ENCODE measurements at places on chromosomes 6 and 20.

DNA sequence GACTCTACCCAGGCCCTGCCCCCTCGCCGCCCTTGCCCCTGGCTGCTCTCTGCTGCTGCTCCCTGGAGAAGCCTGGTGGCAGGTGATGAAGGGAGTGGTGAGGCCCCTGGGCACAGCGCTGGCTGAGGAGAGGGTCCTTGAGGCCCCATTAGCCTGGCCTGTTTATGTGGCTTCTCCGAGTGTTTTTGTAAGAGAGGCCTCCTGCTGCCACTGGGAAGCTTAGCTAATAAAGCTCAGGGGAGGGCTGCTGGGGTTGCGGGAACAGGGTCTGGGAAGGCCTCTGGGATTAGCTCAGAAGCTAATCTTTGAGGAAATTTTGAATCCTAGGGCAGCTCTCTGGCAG is 15.5 kb downstream of the EBF4 start:
- DNase-seq, result no peak

- no peak for DNase-seq
These were observed 38.7 kb downstream of the UQCC2 start for GRCh38 chr6:33672808-33673207.

GRCh38 chr6:166463359-166464067 is 80.8 kb upstream of the MPC1 start:
- DNase-seq, result no peak

DNA sequence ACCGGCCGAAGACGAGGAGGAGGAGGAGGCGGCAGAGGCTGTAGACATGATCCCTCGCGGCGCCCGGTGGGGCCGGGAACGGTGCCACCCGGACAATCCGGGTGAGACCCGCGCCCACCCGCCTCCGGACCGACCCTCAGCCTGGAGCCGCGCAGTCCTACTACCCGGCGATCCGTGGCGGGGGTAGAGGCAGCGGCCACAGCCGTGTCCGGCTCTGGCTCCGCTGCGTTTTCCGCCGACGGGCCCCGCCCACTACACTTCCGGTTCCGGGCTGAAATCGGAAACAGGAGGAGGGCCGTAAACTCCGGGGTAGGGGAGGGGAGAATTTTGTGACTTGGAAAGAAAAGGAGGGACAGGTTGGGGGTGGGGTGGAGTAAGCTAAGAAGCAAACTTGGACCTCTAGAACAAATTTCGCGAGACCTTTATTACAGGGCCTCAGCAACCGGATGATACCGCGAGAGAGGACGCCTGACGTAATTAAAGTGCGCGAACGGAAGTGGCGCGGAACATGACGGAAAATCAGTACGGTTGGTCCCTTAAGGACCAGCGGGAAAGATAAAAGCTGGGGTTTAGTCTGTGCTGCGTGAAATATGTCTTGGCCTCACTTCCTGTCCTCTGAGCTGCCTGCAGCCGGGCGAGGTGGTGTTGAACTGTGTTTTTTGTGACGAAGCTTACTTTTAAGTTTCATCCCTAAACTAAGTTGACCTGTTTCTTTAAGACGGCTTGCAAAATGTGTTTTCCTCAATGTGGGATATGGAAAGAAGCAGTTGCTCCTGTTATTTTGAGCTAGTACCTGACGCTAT is at the start of gene MAP3K7:
TSS of gene MAP3K7 (minus strand) at position 237 of the 803 bp plus-strand sequence. CDS start at position 48, 189 bp downstream.
- DNase-seq, result peak; percentile 84

DNA sequence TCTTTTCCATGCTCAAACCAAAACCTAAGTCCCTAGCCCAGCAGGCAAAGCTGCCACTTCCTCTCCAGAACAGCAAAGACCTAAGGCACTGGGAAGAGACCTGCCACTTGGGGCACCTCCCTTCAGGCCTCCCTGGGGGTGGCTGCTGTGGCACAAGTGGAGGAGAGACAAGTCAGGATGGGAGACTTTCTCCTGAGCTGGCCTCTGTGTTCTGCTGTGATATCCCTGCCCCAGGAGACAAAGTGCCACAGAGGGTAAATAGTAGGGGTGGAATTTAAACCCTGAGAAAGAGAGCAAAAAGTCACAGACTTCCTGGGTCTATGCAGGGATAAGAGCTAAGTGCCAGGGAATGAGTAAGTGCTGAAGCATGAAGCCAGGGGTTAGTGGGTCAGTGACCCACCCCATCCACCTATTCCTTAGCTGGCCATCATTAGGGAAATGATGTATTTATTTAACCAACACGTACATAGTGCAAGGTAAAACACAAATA is 84.2 kb downstream of the MRPL14 start:
- no peak for DNase-seq

DNA sequence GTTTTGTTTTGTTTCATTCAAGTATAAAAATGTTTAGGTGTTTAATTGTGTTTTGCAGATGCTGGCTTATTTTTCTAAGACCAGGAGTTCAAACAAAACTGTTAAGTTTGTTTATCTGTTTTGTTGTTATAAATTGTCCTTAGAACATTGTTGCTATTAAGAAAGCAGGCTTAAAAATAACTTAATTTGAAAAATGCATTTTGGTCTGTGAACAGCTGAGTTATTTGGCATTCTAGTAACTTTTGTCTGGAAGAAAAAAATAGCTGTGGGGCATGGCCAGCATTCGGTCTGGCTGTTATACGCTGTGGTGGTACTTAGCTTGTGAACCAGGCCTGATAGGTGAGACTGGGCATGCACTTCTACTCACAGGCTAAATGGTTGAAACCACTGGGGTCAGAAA is 37.8 kb downstream of the SLX4IP start:
- no peak for DNase-seq

DNA sequence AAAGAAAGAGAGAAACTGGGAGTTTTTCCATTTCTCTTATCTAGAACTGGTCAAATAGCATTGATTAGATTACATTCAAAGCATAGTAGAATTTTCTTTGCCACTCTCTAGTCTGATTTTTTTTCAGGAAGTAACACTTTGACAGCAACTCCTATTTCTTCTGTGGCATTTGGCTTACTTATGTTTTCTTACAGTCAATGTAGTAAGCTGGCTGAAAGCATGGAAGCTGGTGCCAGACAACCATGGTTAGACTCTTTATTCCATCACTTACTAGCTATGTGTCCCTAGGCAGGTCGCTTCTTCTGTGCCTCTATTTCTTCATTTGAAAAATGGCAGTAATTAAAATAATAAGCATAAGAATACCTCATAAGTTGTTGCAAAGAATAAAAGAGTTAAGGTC is 54.2 kb upstream of the OPRM1 start:
- no peak for DNase-seq

All from stimulated activated CD8-positive, alpha-beta memory T cell treated with anti-CD3 and anti-CD28 coated beads, Interleukin-15, amount 100 ng/mL, for 4 hours (primary cell).